ENCODE measurements at places on chromosomes 1 and 21. TPM values are rescaled to one million over a fixed set of nuclear protein-coding genes. Genes with fewer than 3 reads are reported as not detected.

PHGDH gene
- total RNA-seq, result 79.9 TPM

FCMR gene
- total RNA-seq, result 4.4 TPM

ZMYND12 gene
- total RNA-seq, result 0.49 TPM

UMODL1 gene
- total RNA-seq, result not detected

CD1D gene
- total RNA-seq, result 0.05 TPM

SPATA45 gene
- not detected for total RNA-seq

PLEKHA6 gene
- total RNA-seq, result 23.1 TPM

S100A1 gene
- total RNA-seq, result 0.15 TPM

C1orf87 gene
- total RNA-seq, result not detected

CD2 gene
- not detected for total RNA-seq

MORN1 gene
- 6.2 TPM for total RNA-seq

C4BPA gene
- total RNA-seq, result 0.48 TPM

NPL gene
- 0.94 TPM for total RNA-seq

FAM177B gene
- total RNA-seq, result not detected

ITLN2 gene
- total RNA-seq, result 0.14 TPM

LIN28A gene
- total RNA-seq, result not detected

NLRP3 gene
- not detected for total RNA-seq

C1orf226 gene
- 0.73 TPM for total RNA-seq

ACTL8 gene
- total RNA-seq, result 1.9 TPM

CYP2J2 gene
- total RNA-seq, result not detected

Measured in A549 treated with DMSO at 1 μM for 4 hours (cell line).